ENCODE measurements at places on chromosomes 13 and 19. TPM values are rescaled to one million over a fixed set of nuclear protein-coding genes. Genes with fewer than 3 reads are reported as not detected.

The CGB5 gene
- not detected for total RNA-seq

The ZNF563 gene
- 2.5 TPM for total RNA-seq

The CEACAM20 gene
- total RNA-seq: not detected

The BEST2 gene
- not detected for total RNA-seq

The ZNF607 gene
- 8.7 TPM for total RNA-seq

The NUDT19 gene
- total RNA-seq: 8.0 TPM

The LILRA5 gene
- 3.7 TPM for total RNA-seq

The ALOX5AP gene
- total RNA-seq: 18.1 TPM

The LILRA1 gene
- 0.23 TPM for total RNA-seq

The ZNF823 gene
- 6.7 TPM for total RNA-seq

The CD70 gene
- total RNA-seq: not detected

The WIZ gene
- total RNA-seq: 64.0 TPM

The NCR1 gene
- 0.33 TPM for total RNA-seq

The ZNF813 gene
- total RNA-seq: 3.1 TPM

The ZNF177 gene
- total RNA-seq: 4.5 TPM

The PSG7 gene
- not detected for total RNA-seq

The YJEFN3 gene
- 2.9 TPM for total RNA-seq

The NECTIN2 gene
- total RNA-seq: 34.5 TPM

The ZNF490 gene
- total RNA-seq: 4.3 TPM

The COX7A1 gene
- 231 TPM for total RNA-seq

The KCTD4 gene
- total RNA-seq: not detected
